ENCODE measurements at places on chromosomes 13 and 19. TPM values are rescaled to one million over a fixed set of nuclear protein-coding genes. Genes with fewer than 3 reads are reported as not detected.
A peak's percentile ranks its signal among the peaks of the same experiment; 100 is the strongest.

Gene CRLF1
- total RNA-seq, result 2.5 TPM

Gene STOML3
- total RNA-seq, result not detected

Gene CGB1
- not detected for total RNA-seq

Gene RGS9BP
- total RNA-seq, result 0.66 TPM

Gene PSG2
- total RNA-seq, result not detected

DNA sequence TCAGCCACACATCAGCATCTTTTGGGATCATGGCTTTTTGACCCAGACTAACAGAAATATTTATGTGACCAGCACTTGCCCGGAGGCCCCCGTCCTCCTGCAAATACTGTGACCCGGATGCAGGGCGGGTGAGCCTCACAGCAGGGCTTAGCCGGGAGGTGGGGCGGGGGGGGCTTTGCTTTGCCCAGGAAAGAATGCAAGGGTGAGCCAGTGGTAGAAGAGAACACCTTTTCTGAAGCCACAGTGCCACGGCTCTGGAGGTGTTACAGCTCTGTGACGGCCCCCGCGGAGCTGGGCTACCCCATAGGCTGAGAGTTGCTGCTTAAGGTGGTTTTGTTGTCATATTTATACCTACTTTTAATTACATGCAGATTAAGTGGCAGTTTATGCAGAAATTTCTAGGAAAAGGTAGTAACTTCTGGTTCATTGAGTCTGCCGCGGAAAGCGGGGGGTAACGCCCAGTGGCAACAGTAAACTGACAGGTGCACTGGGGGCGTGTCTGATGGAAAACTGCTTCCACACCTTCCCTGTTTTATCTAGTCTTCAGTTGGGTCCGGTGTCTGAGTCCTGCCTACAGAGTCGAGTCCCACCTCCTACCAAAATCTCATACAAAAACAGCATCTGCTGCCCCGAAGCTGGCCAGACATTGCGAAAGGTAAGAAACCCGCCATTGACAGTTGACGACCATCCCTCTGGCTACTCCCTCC lies 187.9 kb downstream of the TEX29 start:
- DNase-seq, result no peak

DNA sequence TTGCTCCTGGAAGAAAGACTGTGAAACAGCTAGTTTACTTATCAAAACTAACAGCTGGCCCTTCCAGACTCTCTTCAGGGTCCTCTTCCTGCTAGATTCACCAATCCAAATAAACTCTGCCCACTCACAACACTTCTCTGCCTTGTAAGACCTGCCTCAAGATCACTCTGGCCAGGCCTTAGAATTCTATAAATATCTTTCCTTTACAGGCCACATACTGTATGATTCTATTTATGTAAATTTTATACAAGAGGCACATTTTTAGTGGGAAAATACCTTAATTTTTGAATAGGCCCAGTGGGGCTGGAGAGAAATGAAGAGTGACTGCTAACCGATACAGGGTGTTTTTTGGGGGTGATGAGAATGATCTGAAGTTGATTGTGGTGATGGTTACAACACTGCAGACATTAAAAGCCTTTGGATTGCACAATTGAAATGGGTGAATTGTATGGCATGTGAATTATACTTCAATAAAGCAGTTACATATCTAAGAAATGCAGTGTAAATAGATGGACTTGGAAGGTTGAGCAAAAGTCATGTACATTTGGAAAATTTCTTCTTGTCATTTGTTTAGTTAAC lies 141.8 kb downstream of the GPC5 start:
- DNase-seq, result peak; percentile 31

GRCh38 chr19:18746401-18747325 lies 44.4 kb downstream of the COMP start:
- DNase-seq, result no peak

DNA sequence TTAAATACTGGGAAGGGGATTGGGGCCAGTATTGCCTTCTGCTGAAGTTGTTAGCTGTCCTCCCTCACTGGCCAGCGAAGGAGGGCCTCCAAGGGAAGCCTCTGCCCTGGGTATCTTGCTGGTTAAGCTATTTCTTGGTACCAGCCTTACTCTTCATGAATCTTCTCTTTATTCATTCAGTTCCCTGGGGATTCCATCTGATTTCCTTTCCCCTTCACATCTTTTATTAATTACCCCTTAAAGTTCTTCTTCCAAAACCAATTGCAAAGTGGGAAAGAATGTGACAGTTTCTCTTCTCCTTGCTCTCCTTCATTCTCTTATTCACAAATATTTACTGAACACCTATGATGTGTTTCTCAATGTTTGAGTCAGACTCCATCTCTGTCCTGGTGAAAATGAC lies 36.7 kb upstream of the STK24 start:
- DNase-seq, result no peak

DNA sequence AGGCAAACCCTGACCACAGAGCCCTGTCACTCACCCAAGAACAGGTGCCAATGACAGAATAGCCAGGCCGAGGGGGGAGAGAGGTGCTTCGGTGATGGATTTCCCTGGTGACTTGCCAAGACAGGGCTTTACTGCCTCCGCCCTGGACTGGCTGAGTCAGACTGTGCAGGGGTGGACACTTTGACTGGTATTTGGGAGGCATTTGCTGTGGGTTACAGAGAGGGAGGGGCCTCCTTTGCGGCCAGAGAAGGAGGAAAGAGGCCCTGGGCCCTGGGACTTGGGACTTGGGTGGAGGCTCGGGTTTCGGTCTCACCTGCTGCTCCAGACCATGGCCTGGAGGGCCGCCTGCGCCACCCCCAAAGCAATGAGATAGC lies 4.6 kb upstream of the EPS8L1 start:
- peak; percentile 64 for DNase-seq

DNA sequence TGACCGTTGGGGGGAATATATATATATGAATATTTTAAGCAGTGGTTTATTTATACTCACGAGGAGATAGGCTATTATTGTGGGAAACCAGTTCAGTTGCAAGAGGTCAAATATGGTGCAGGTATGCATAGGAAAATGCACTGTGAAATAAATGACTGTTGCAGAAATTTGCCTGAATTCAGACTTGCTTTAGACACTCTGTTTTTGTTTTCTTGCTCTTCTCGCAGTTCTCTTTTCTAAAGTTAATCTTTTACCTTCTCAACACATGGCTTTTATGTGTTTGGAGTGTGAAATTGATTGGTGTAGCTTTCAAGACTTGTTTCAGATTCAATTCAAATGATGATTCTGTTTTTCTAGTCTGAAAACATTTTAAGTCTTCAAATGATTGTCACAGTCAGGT lies 109.7 kb downstream of the LRCH1 start:
- no peak for DNase-seq

- DNase-seq, result peak; percentile 82
Observed at GRCh38 chr19:3700242-3701032, at the start of gene PIP5K1C. Gene PIP5K1C (minus strand): TSS chr19:3700468. CDS start chr19:3700390, 78 bp downstream.

GRCh38 chr13:28474491-28475134 lies 20.3 kb downstream of the FLT1 start:
- no peak for DNase-seq

- no peak for DNase-seq
Observed at GRCh38 chr13:98415326-98416070, 161.4 kb downstream of the STK24 start.
